ENCODE measurements at places on chromosomes 4 and X.

DNA sequence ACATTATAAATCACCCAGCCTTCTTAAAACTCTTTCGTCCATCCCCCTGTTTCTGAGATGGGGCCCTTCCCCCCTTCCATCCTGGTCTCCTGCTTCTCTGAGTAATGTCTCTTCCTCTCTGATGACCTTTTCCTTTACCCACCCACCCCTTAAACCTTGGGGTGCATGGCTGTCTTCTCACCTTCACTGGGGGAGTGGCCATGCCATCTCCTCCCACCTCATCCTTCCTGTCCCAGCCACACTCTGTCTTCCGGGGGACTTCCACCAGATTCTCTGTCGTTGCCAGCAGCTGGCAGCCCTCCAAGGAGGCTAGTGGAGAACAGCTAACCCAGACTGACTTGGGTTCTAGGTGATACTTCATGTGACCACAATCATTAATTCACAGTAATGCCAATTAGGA, 83.2 kb upstream of the SCML1 start:
- DNase-seq = peak; percentile 78

DNA sequence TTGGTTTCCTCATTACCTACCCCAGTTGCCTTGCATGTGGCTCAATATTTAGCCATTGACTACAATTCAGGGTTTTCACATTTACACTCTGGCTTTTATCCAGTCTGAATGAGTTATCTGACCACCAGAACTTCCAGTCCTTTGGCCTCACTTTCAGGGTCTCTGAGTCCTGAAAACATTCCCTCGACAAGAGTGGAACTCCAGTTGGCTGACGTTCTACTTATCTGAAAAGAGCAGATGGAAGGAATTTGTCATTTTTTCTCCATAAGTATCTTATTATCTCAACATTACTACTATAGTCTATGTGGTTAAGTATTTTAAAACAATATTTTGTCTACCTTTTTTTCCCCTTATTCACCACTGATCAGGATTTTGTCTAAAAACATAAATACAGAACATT, 5.2 kb upstream of the CASP6 start:
- DNase-seq = no peak

DNA sequence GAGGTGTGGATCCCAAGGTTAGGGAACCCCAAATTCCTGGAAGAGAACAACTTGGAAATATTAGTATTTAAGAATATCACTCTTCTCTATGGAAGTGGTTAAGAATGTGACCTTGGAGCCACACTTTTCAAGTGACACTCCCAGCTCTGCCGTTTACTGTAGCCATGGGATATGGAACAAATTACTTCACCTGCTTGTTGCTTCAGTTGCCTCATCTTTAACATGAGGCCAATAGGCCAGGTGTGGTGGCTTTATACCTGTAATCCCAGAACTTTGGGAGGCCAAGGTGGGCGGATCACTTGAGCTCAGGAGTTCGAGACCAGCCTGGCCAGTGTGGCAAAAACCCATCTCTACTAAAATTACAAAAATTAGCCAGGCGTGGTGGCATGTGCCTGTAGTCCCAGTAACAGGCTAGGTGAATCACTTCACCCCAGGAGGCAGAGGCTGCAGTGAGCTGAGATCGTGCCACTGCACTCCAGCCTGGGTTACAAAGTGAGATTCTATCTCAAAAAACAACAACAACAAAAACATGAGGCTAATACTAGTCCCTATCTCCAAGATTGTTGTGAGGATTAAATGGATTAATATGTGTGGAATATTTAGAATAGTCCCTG, 13.0 kb downstream of the IL13RA1 start:
- no peak for DNase-seq

GRCh38 chr4:163598028-163598427, 103.5 kb downstream of the TMA16 start:
- no peak for DNase-seq

- DNase-seq = no peak
Measured at GRCh38 chrX:101190736-101191135, 28.9 kb upstream of the DRP2 start.

- no peak for DNase-seq
Measured at GRCh38 chr4:1035510-1035909, 24.1 kb downstream of the FGFRL1 start.

- DNase-seq = no peak
Measured at GRCh38 chr4:180060159-180060889, 2182.9 kb upstream of the TENM3 start.

GRCh38 chr4:8179771-8180170, 19.3 kb upstream of the SH3TC1 start:
- no peak for DNase-seq

DNA sequence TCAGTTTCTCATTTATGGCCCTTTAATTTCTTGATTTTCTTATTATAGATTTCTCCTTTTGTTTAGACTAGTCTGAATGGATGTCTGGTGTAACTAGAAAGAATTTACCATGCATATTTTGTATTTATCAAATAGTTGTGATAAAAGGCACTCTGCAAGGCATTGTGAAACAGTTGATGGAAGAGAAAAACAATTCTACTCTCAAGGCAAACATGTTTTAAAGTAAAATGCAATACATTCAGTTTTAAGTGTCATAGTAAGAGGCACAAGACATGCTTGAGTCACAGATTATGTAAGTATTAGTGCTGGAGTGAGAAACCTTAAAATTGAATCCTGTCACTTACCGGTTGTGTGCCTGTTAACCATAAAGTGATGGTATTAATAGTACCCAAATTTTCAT, 283.3 kb upstream of the DKK2 start:
- DNase-seq = no peak

- DNase-seq = no peak
Measured at GRCh38 chrX:148507418-148507817, 7.0 kb downstream of the AFF2 start.

- DNase-seq = no peak
Measured at GRCh38 chr4:189850239-189850856, 90.3 kb upstream of the FRG1 start.

DNA sequence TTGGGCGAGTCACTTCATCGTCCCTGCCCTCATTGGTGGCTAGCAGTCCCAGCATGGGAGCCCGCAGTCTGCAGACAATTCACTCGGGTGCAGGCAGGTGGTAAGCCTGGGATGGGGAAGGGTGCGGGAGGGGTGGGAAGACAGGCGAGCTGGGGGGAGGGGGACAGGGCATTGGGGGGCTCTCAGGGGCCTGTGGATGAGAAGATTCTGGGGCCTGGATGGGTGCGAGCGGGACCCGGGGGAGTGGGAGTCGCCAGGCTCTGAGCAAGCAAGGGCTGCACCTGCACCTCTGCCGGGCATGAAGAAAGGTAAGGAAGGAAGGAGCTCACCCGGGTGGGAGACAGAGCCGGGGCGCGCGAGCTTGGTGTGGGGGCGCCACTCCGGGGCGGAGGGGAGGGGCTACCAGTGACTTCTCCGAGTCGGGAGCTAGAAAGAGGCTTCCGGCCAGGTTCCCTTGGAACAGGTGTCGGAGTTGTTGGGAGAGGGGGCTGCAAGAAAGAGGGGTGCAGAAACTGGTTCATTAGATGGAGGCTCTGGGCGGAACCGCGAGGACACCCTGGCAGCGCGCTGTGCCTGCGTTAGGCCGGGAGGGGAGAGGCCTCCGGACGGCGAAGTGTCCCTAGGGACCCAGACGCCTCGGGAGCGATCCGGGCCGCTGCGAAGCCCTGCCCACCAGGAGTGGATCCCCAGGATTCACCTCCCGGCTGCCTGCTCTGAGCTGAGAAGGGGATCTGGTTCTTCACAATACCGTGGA, 103.4 kb upstream of the PDLIM3 start:
- DNase-seq = no peak

DNA sequence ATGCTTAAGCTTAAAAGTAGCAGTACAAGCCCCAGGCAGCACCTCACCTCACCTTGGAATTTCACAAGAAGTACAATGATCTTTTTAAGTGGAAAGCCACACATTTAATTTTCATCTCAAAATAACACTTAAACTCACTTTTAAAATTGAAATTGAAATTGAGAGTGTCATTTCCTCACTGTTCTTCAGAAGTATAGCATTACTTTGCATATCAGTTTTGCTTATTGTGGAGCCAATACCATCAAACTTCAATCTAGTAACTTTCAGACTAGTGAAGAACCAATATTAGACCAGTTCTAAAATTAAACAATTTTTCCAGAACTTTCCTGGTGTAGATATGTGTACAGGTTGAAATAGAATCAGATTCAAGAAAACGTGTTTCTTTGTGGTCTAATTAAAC, 242.4 kb downstream of the NDST4 start:
- DNase-seq = no peak

- no peak for DNase-seq
Measured at GRCh38 chr4:40269133-40269532, 66.0 kb upstream of the CHRNA9 start.

DNA sequence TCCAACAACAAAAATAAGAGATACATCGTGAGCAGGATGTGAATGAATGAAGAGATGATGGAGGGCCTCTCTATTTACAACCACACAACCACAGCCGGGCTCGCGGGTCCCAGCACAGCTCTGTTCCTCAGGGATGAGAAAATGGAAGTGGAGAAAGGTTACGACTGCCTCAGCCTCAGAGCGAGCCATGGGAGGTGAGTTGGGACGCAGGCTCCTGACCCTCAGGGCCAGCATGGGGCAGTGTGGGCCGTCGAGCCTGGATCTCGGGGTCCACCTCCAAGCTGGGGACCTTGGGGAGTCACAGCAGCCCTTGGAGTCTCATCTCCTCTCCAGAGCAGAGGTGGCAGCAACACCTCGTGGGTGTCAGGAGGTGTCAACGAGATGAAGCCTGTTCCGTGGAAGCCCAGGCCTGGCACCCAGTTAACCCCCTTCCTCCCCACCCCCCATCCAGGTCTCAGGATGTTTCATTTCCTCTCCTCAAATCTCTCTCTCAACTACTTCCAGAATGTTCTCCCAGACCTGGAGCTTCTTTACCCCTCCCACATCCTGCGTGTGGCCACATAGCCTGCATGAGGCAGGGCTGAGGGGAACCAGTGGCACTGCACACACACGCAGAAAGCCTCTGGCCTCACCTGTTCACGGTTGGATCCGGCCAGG, 25.9 kb downstream of the C4orf50 start:
- DNase-seq = no peak

GRCh38 chrX:82648062-82648461, 860.0 kb upstream of the POU3F4 start:
- no peak for DNase-seq

- no peak for DNase-seq
Measured at GRCh38 chr4:2810388-2810787, 17.5 kb downstream of the SH3BP2 start.

DNA sequence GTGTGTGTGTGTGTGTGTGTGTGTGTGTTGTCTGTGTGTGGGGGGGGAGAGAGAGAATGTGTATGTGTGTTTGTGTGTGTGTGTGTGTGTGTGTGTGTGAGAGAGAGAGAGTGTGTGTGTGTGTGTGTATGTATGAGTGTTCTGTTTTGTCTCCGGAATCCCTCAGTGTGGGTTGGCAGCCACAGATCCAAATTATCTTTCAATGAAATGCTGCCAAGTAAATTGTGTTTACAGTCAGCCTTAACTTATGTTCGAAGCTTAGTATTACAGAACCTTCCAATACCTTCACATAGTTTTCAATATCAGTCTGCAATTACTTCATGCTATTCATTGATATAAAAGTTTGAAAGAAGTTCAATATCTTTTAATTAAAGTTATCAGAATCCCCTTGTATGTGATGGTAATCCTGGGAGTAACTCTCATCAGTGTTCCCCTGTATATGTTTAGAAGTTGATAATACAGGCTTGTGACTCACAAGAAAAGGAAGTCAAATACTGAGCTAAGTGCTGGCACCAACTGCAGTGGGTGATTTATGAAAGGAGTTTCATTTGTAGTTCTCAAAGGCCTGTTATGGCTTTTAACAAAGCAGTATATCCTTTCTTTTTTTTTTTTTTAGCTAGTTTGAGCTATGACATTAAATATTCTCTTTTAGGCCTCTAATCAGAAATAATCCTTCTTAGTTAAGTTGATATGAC, 51.6 kb upstream of the HTR2C start:
- DNase-seq = no peak

- no peak for DNase-seq
Measured at GRCh38 chr4:74738464-74739143, 55.7 kb downstream of the BTC start.

GRCh38 chr4:132316738-132317137, 832.4 kb upstream of the PCDH10 start:
- no peak for DNase-seq

DNA sequence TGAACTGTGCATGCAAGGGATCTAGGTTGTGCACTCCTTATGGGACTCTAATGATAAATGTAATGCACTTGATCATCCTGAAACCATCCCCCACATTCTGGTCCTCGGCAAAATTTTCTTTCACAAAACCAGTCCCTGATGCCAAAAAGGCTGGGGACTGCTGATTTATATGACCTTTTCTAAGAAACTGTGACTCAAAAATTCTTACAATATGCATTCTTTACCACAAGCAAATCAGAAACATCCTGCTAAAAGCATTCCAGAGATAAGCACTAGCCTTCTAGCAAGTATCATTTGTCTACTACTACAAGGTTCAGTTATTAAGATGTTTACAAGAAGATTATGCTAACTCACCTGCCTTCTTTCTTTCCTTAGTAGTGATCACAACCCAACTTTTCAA, 166.5 kb upstream of the PCDH7 start:
- DNase-seq = no peak

DNA sequence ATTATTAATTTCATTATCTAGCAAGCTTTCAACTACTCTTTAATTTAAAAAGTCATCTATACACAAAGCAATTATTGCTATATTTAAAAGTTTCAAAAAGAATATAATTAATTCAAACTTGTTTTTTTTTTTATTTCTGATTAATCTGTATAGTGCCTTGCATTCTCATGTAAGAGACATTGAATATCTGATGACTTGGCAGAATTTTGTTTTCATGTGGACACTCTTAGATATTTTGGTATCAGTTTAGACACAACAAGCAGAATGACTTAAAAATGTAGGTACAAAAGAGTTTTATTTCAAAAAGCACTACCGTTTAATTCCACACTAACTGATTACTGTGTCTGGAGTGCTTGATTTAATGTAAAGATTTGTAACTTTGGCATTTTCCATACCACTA, 1129.6 kb downstream of the PDHA2 start:
- DNase-seq = no peak

DNA sequence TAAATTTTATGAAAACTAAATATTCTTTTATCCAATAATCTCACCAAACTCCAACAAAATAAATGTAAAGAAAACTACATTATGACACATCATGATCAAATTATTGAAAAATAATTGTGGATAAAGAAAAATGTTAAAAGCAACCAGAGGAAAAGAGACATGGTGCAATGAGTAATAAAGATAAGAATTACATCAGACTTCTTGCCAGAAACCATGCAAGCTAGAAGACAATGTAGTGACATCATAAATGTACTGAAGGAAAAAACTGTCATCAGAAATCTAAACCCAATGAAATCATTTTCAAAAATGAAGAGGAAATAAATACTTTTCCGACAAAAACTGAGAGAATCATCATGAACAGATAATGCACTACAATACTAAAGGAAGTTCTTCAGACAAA, 135.9 kb upstream of the EOLA2 start:
- DNase-seq = no peak

DNA sequence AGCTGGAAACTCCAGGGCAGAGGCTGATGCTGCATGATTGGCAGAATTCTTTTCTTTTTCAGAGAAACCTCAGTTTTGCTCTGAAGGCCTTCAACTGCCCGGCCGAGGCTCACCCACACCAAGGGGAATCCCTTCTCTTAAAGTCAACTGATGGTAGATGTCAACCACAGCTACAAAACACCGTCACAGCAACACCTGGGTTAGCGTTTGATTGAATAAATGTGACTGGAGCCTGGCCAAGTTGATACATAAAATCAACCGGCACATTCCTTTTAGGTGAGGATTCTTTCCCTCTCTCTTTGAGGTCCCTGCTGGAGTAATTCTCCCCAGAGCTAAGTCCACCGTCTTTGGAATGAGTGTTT, 15.2 kb upstream of the KIAA0232 start:
- peak; percentile 56 for DNase-seq
